ENCODE measurements at places on chromosomes 3 and 15.
A peak's percentile ranks its signal among the peaks of the same experiment; 100 is the strongest.

GRCh38 chr3:129417326-129417725 is 11.1 kb downstream of the EFCAB12 start:
- DNase-seq: no peak

DNA sequence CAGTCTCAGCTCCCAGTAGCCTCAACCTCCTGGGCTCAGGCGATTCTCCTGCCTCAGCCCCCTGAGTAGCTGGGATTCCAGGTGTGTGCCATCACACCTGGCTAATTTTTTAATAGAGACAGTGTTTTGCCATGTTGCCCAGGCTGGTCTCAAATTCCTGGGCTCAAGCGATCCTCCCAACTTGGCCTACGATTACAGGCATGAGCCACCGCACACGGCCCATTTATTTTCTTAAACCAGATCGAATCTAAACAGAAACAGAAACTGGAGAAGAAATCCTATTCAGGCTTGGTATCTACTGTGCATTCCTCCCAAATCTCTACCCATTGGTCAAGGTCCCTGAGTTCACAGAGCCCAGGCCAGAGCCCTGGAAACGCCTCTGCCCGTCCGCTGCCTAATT is 74.2 kb downstream of the PGPEP1L start:
- DNase-seq: no peak

GRCh38 chr3:194739498-194740284 is 54.0 kb downstream of the FAM43A start:
- no peak for DNase-seq

GRCh38 chr3:32937331-32937730 is 14.1 kb upstream of the CCR4 start:
- no peak for DNase-seq

DNA sequence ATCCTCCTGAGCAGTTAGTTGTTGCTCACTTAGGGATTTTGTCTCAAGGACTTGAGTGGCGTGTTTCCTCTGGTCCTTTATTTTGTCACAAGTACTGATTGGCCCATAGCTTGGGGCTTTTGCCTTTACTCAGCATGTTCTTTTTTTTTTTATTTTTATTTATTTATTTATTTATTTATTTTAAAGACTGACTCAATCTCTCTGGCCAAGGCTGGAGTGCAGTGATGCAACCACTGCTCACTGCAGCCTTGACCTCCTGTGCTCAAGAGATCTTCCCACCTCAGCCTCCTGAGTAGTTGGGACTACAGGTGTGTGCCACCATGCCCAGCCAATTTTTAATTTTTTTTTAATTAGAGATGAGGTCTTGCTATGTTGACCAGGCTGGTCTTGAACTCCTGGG is 223.9 kb upstream of the TPM1 start:
- no peak for DNase-seq

DNA sequence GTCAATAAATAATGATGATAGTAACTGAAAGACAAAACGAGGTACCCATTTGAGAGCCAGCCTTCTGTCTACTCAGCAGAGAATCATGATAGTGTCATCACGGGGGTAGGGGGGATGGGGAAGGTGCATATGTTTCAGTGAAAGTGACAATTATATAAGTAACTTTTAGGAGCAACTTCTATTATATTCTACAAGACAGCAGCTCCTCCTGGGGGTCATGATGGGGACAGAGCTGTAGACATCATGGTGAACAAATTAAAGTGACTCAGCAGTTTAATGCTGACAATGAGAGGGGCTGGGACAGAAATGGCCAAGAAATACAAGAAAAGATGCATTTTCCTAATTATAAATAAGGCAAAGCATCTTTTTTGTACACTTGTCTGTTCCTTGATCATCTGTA is 11.8 kb downstream of the CAPN3 start:
- peak; percentile 19 for DNase-seq

DNA sequence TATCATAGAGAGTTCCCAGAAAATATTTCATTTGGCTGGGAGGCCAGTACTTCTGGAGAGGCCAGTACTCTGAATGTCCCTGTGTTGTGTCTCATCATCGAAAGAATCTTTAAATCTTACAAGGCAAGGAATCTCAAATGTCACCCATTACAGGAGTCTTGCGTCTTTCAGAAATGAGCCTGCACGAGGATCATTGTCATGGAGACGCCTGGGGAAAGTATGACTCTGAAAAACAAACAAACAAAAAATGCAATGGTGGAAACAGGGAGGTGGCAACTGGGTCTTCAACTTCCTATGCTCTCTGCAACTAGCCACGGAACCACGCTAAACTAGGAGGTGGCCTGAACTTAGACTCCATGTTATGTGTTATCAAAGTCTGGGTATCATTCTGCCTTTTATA is 804.6 kb downstream of the EPHA3 start:
- no peak for DNase-seq

- no peak for DNase-seq
These were observed 373.8 kb upstream of the PROK2 start for GRCh38 chr3:72158639-72159326.

- DNase-seq: no peak
These were observed 21.0 kb downstream of the SEMA5B start for GRCh38 chr3:123006609-123007008.

DNA sequence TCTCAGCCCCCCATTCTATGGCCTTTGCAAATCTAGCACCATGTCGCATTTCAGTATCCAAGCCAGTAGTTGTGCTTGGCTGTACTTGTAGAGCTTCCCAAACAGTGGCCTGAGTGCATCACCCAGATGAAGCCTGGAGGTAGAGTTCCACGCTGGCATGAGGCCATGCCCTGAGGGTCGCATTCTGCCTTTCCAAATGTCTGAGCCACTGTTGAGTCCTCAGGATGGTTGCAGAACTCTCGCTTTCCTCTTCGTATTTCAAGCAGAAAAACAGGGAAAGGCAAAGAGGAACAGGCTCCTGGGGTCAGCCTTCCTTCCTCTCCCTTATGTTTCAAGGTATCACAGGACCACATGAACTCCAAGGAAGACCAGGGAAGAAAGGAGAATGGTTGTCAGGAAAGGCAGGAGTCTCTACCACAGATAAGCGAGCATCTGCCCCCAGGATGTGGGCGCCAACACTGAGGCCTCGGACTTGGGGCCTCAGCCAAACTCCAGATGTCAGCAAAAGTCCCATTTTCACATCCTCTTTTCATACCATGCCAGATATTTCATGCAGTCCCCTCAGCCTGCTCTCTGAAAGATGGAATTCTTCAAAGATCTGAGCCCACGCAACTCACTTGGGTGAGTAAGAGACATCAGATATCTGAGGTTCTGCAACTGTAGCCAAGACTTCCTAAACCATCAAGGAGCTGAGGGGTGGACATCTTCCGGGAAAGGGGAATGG is 19.4 kb upstream of the PRR20G start:
- DNase-seq: peak; percentile 91

DNA sequence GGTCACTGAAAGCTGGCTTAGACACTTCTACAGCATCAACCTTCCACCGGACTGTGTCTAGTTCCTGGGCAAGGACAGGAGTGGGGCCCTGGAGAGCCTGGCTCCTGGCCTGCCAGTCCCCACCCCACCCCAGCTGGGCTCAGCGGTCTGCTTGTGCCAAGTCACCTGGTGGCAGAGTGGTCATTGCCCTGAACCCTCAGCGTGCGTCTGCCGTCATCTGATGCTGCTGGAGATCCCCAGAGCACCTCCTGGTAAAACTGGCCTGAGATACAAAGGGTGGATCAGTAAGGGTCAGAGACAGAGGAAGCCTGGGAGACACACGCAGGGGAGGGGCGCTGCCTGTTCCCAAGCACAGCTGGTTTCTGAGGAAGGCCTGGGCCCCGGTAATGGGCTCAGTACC is 16.7 kb downstream of the ITIH4 start:
- DNase-seq: no peak

GRCh38 chr3:16277471-16277870 is 12.5 kb downstream of the OXNAD1 start:
- no peak for DNase-seq

DNA sequence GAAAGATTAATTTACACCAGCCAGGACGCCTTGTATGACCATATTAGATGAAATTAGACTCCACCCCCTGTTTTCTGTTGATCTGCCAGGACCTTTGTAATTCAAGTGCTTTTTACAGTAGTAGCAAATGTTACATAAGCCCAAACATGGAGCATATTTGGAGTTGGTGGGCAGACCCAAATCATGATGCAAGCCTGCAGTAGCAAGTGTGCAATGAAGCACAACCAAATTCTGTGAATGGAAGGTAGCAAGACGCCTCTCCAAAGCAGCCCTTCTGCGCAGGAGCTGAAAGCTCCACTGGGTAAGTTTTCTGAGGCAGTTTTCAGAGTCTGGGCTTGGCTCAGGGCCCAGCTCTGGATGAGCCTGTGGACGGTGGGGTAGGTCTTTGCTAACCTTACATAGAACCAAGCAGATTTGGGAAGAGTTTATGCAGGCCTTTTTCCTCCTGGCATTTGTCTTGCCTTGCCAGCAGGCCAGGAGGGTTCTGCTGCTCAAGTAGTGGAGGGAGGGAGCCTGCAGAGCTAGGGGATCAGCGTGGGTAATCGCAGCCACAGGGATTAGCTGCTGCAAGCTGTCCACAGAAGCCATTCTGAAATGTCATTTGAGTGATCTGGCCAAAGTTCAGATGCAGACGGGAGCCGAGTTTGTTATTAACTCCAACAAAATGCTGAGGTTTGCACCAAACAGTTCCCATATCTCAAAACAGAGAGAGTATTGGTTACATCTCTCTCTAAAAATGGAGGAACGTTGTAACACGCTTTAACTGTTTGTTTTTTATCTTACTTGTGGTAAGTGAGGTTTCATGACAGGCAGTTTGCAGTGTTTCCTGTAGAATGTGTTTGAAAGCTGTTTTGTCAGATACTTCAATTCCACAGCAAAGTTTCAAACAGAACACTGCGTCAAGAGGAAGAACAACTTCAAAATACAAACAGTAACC is 55.4 kb downstream of the PSMD6 start:
- DNase-seq: peak; percentile 18

- DNase-seq: no peak
These were observed at the start of the genes DUOX2 and DUOXA2 for GRCh38 chr15:45114076-45114750. Gene DUOX2, minus strand, starts transcription at chr15:45114172. Its CDS starts 761 bp downstream, at chr15:45113411. Gene DUOXA2, plus strand, starts transcription at chr15:45114326. Its CDS starts 280 bp downstream, at chr15:45114606.

- DNase-seq: no peak
These were observed 32.7 kb downstream of the MME start for GRCh38 chr3:155112661-155113389.

DNA sequence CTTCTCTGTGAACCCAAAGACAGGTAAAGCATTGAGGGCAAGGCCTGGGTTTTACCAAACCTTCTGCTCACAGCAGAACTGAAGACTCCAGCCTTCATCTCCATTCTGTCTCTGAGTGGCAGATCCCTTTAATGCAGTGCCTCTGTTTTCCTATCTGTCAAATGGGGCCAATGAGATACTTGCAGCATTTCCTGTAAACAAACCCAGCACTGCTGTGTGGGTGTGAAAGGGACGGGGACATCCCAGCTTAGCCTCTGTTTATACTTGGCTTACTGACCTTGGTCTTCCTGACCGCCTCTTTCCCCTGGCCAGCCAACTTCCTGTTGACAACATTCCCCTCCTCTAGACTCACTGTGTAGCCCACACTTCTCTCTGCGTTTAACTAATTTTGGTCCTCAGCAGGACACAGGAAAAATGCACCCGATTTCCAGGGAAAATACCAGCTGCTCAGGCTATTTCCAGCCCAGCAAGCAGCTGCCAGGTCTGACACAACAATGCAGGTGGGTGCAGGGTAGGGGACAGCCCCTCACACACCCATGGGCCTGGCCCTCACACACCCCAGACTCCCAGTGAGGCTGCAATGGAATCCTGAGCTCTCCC is 105.9 kb upstream of the HERC1 start:
- DNase-seq: peak; percentile 70

GRCh38 chr3:73459711-73460110 is 165.0 kb downstream of the PDZRN3 start:
- DNase-seq: no peak

DNA sequence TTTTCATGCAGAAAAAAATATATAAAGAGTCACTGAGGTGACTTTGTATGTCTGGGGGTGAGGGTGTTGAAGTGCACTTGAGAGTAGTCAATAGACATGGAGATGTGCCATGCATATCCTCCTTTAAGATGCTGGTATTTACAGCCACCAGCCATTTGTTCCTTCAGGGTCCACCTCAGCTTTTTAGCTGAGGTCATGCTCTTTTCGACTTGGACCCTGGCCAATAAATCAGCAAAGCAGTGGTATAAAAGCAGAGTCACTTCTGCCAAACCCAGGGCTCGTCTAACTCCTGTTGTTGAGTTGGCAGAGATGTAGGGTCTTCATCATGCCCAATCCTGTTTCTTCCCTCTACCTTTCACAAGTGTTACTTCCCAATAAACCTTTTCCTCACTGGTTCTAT is 75.1 kb upstream of the OSTN start:
- no peak for DNase-seq

DNA sequence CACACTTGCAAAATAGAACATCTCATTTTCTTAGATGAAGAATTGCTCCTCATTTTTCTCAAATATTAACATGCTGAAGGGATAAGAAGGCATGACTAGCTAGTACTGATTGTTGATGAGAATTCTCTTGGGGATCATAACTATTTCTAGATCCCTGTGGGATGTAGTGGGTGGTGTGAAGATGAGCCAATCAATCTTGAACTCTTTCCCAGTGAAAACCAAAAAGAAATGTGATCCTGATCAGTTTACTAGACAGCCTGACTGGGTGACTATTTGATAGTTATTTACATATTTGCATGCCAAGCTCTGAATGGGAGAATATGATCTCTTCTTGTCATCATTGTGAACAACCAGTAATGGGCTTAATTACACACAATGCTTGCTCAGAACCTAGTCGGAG is 63.7 kb downstream of the ZIC1 start:
- DNase-seq: no peak

DNA sequence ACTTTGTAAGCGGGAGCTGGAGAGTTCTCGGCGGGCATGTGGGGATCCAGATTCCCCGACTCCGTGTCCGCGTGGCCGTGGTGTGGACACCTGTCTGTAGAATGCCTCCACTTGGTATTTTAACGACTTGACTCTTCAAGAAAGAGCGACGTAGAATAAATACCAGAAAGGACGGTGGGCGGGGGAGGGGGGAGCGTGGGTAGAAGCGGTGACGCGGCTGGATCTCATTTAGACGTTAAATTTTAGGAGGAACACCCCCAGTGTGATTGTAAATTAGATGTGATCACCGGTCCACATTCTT is 620 bp upstream of the PYGO1 start:
- DNase-seq: no peak

- no peak for DNase-seq
These were observed 52.6 kb upstream of the MYO5C start for GRCh38 chr15:52348056-52348745.

DNA sequence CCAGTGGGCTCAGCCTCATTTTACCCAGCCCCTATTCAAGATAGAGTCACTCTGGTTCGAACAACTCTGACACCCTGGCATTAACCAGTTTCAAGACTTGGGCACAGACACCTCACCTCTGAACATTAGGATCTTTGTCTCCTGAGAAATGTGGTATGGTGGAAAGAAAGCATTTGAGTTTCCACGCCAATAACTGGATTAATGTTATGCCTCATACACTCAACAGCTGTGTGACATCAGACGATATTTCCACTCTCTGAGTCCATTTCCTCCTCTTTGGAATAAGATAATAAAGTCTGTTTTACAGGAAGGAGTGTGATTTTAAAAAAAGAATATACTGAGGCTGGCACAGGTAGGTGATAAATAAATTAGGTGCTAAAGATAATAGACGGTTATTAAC is 121.3 kb upstream of the CHL1 start:
- no peak for DNase-seq
